Activated naive CD8-positive, alpha-beta T cell treated with anti-CD3 and anti-CD28 coated beads, Interleukin-2, amount 50 U/mL, for 24 hours (primary cell): ENCODE measurements at places on chromosomes 2 and 18.

DNA sequence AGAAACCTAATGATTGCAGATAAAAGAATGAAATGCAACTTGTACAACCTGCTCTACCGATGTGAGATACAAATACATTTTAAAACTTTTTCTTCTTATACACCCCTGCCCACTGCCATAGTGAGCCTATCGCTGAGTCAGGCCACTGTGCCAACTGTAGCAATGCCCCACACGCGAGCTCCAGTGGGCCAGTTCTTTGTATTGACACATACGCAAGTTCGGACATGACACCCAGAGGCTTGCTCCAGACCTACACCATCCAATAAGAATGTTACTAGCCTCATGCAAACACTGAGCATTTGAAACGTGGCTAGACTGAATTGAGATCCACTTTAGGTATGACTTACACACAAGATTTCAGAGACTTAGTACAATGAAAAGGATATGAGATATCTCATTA is 340.1 kb downstream of the ARHGAP15 start:
- DNase-seq: no peak

- no peak for DNase-seq
These were observed 8.7 kb downstream of the FAM228A start for GRCh38 chr2:24183366-24184069.

DNA sequence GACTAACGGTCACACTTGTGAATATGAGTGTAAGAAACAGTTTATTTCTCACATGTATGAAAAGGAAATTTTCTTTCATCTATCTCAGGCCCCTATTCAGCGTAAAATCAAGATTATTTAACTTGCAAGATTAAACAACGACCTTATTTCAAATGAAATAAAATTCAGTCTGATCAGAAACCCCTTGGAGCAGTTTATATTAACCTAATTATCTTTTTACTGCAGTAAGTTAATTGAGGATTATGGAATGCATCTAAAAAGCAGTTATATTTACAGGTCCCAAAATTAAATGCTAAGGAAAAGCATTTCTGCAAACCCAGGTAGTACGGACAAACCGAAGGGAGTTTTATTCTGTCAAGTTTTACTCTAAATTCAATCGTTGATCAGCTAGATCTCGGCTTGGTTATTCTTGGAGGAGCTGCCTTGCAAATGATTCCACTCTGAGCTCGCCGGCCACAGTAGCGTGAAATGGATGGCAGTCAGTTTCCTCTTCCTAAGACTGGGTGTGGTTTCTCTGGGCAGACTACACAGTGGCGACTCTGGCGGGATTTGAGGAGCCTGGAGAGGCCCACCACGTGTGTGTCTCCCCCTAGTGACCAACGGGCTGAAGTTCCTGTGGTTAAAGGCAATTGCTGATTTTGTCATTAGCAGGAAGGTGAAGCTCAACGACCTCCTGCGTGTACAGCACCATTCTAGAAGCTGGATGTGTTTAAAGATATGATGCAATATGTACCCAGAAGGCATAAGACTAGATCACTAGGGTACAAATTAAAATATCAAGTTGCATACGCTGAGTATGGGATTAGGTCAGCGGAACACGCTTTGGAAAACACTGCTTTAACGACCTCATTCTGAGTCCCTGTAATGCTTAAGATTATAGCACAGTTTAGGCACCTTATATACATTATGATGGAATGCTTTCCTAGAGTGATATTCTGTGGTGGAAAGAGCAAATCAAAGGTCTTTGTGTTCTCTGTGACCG is 36.4 kb downstream of the PRKRA start:
- peak; percentile 82 for DNase-seq

- no peak for DNase-seq
These were observed 44.9 kb downstream of the TWIST2 start for GRCh38 chr2:238892796-238893195.

DNA sequence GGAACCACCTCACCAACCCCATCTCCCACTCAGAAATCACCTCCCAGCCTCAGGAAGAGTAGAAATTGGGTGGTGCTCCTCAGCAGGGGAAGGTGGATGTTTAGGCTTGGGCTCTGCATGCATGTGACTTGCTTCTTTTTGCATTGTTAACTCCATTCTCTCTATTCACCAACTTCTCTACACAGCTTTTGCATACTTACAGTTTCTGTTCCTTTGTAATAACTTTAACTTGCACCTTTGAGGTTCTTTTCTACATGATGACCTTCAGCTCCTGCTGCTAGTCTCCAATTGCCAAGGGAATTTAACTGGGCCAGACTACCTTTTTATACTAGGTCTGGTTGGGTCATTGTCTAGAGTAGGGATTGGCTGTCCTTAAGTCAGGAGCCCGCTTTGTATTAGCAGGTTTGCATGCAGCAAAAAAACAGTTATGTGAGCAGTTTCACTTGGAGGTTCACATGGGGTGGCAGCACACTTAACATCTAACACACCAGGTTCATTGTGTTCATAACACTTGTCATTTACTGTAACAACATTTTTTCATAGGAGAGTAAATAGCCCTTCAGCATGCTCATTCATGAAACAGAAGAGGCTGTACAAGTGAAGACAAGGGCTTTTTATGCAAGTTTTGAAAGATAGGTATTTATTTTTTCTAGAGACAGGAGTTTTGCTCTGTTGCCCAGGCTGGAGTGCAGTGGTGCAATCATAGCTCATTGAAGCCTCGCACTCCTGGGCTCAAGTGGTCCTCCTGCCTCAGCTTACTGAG is 12.0 kb downstream of the MRPL35 start:
- DNase-seq: no peak

DNA sequence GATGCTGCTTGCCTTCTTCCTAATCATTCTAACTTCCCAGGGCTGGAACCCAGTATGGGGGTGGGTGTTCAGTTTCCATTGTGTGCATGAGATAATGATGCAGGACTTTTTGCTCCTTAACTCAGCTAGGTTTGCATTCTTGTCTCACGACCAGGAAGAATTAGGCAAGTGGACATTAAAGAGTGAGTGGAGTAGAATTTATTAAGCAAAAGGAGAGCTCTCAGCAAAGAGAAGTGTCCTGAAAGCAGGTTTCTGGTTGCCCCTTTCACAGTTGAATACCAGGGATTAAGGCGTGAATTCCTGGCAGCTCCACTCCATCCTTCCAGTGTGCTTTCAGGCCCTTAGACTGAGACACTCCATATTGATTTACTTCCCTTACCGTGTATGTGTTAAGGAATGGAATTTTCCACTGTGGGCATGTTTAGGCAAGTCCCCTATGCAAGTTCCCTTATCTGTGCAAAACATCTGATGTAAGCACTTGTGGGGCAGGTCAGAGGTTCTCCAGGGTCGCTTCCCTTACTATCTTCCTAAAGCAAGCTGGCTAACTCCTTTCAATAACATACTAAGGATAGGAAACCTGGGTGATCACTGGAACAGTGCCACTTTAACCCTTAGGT is 126.5 kb downstream of the GPR39 start:
- DNase-seq: no peak

GRCh38 chr2:204483608-204484081 is 61.6 kb upstream of the PARD3B start:
- DNase-seq: no peak

- no peak for DNase-seq
These were observed 25.4 kb downstream of the POLE4 start for GRCh38 chr2:74983631-74984392.

DNA sequence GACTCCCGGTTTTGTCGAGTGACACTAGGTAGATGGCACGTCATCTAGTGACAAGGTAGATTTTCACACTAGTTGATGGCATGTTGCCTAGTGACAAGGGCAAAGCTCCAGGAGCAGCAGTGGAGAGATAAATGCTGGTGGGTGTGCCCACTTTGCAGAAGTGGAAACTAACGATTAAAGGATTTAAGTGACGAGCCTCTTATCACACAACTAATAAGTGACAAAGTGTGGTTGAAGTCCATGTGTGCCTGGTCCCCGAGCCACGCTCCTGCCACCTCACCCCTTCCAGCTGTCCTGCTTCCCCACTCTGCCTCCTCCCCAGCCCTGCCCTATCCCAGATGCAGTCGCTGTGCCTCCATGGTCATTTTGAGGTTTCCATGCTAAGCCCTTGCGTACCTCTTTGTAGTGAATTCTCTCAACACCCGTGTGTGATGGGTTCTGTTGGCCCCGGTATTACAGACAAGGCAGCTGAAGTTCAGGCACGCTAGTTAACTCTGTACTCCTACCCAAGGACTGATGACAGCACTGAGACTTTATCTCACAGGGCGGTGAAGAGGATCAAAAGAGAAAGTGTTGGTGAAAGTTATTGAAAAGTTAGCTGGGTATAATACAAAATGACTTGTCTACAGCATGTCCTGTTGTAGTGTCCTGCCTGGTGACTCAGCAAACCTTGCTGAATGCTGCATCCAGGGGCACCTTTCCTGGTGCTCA is 113.4 kb upstream of the GLI2 start:
- no peak for DNase-seq

DNA sequence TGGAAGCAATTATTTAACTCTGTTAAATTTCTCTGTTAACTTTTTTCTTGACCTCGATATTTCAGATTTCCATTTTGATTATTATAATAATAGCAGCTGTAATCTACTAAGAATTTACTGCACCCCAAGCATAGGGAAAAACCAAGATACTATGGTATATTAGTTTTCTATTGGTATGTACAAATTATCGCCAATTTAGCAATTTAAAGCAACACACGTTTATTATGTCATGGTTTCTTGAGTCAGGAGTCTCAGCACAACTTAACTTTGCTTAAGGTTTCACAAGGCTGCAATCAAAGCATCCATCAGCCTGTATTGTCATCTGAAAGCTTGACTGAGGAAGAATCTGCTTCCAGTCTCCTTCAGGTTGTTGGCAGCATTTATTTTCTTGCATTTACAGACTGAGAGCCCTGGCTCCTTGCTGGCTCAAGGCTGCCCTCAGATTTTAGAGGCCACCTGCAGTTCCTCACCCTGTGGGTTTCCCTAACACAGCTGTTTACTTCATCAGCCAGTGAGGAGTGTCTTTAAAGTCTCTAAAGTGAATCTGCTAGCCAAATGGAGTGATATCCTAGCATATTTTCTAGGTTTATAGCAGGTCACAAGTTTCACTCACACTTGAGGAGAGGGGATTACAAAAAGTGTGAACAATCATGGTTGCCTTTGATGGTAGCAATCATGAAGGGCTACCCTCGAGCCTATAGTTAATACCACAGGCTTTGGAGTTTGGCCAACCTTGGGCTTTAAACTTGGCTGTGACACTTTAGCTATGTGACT is 4.4 kb upstream of the VPS54 start:
- DNase-seq: no peak

DNA sequence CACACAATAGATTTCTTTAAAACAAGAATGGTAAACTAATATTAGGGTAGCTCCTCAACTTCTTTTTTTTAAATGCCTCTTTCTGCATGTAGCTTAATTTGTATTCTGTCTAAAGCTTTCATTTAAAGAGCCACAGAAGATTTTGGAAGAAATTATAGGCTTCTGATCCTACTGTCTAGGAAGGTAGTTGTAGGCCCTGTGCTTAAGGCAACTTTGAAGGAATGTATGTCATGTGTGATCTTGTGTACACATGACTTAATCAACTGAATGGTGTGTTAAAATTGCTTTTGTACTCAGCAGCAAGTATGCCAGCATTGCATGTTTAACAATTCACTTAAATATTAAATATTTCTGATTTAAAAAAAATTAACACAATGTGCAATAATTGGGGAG is 51.5 kb upstream of the LYPD6 start:
- DNase-seq: no peak

- DNase-seq: no peak
These were observed 36.0 kb downstream of the ANKRD29 start for GRCh38 chr18:23626451-23627279.

DNA sequence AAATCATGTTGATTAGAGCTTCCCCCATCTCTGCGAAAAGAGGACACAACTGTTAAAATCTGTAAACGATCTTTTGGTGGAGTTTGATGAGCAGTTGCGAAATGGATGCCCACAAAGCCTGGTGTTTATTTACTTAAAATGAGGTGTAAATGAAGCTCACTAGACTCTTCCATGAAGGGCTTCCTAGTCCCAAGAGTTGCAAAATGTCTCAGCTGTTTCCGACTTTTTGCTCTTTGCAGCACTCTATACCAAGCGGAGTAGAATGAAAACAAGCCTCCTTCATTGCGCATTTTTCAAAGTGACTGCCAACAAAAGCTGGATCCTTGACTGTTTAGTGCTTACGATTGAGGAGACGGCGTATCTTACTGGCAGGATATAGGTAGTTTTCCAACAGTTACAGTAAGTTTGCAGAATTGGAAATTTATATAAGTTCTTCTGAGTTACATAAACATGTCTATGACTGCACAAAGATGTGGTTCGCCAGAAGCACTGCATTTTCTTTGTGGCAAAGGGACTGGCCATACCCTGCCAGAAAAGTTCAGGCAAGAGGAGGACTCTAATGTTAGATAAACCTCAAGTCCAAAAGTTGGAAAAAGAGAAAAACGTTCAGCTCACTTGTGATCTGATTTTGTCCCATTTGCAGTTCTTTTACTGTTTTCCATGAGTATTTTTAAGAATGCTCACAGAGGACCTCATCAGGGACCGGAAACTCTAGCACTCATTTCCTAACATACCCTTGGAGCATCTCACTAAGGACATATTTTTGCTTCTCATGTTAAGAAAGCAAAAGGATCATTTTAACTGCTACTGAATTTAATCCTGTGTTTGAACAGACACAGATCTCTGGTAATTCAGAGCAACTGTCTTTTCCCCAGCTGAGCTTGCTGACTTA is 42.7 kb downstream of the COLEC12 start:
- no peak for DNase-seq

- DNase-seq: no peak
These were observed 25.3 kb upstream of the MFSD6 start for GRCh38 chr2:190382851-190383250.

DNA sequence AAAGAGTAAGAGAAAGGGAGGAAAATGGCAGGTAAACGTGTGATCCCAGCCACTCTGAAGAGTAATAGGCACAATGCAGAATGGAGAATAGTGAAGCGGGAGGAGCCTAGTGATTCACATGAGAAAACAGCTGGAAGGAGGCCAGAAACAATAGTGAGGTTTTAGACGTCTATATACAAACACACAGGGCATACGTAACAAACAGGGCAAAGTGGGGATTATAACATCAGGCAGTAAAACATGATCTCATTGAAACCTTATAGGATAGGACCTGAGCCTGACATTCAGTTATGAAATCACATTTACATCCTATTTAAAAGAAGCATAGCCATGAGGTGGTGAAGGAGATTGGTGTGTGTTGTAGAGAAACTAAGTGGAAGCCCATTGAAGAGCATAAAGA is 33.0 kb upstream of the GATA6 start:
- no peak for DNase-seq

GRCh38 chr2:189176516-189176915 is 3.0 kb downstream of the COL5A2 start:
- DNase-seq: no peak

DNA sequence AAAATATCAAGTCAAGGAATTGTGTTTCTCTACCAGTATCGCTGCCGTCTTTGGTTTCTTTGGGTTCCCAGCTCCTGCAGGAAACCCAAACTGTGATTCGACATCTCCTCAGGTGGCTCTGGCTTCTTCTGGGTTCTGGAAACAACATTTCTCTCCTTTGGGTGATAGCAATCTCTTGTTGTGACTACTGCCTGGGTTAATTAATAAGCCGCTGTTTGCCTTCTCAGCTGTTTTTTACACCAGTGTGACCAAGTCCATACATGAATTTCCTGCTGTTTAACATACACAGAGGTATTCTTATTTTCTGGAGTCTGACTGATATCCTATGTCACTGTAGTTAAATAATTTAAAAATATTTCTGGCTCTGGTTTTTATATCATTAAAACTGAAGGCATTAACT is 112.5 kb upstream of the DCC start:
- no peak for DNase-seq

- no peak for DNase-seq
These were observed 180.1 kb upstream of the OSR1 start for GRCh38 chr2:19538411-19538963.

GRCh38 chr18:55079481-55080355 is 120.5 kb upstream of the CCDC68 start:
- no peak for DNase-seq
